ENCODE measurements at places on chromosomes 11 and 22.

DNA sequence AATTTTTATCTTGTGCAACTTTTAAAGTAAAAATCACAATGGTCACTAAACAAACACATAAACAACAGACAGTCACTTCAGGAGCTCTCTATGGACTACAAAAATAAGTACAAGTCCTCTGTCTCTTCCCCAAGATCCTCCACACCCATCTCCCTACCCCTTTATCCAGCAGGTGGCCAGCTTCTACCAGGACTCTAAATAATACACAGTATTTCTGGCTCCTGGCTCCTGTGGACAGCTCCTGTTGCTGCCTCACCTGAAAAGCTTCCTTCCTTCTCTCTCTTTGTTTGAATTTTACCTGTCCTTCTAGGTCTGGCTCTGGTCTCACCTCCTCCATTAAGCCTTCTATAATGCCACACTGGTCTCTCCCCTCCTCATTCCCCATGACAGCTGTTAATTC, 86.1 kb downstream of the CLPB start:
- no peak for DNase-seq

GRCh38 chr11:14930369-14930768, 38.3 kb upstream of the CYP2R1 start:
- DNase-seq = no peak

- DNase-seq = no peak
These were observed 77.4 kb downstream of the CWC15 start for GRCh38 chr11:94895971-94896370.

DNA sequence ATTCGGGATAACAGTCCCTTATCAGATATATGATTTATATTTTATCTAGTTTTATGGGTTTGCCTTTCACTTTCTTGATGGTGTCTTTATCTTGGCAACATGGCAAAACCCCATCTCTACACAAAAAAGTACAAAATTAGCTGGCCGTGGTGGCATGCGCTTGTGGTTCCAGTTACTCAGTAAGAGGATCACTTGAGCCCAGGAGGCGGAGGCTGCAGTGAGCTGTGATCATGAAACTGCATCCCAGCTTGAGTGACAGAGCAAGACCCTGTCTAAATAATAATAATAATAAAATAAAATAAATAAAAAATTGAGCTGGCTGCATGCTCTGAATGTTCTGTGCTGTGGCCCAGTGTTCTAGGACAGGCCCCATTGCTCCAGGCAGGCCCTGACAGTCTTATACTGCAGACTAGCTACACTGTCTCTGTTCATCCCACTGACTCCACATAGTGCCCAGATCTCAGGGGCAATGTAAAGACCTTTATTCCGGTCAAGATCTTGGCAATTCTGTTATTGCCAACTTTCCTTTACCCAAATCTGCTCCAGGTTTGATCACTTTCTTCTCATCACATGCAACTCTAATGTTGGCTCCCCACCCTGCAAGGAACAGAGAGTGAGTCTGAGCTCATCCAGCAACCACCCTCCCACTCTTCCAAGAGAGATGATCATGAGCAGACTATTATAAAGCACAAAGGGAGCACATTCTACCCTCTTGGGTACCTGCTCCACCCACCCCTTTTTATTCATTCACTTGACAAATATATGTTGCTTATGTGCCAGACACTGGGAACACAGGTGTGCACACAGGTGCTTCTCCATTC, 8.8 kb downstream of the HSPA8 start:
- no peak for DNase-seq

DNA sequence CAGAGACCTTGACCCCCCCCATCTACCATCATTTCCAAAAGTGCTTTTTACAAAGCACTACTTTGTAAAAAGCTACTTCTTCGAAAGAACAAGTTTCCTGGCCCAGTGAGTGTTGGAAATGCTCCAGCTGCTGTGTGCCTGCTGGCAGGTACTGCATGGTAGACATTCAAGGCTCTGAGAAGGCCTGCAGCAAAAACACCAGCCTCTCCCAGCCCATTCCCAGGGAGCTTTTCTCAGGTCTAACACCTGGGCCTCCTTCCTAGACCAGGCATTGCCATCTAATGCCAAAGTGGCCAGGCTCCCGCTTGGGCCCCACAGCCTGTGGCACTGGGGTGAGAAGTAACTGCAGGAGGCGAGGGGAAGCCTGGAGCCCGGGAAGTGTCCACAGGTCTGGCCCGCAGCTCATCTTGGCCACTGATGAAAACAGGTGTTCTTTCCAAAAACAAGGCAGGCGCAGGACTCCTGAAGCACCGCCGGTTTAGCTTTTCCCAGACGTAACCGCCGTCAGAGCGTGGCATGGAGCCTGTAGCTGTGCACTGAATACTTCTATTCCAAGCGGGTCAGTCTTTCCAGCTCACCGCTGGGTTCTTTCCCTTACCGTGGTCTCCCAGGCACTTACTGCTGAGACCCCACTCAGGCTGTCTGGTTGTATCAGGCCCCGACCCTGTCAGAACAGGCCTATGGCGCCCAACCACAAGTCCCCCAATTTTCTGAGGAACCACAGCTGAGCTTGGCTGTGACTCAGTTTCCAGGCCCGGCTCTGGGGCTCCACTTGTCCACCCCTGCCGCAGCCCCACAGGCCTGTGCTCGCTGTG, 1.2 kb upstream of the TCIRG1 start:
- DNase-seq = no peak

- no peak for DNase-seq
These were observed 162.4 kb upstream of the SYN3 start for GRCh38 chr22:33220476-33221080.

DNA sequence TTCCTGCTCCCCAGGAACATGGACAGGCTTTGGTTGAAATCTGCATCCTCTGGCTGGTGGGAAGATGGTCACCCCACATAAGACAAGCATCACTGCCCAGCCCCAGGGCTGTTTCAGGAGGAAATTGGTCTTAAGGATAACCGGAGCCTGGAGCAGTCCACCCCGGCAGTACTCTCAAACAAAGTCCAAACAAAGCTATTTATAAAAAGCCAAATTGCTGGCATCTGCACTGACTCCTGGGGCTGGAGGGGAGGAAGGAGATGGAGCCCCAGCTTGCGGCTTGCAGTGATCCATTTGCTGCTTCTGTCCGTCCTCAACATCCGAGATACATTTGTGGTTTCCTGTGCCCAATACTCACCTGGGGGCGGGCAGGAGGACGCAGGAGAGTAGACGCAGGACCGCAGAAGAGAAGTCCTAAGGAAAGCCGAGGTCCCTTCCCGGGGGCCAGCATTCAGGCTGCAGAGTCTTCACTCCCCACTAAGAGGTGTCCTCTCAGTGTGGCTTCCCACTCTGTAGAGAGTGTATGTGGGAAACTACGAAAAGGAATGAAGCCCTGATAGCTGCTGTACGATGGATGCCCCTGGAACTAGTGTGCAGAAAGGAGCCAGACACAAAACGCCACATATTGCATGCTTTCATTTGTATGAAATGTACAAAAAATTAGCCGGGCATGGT, 107.3 kb upstream of the FGF3 start:
- DNase-seq = no peak

- DNase-seq = no peak
These were observed 407.3 kb downstream of the TBC1D22A start for GRCh38 chr22:47169801-47170140.

DNA sequence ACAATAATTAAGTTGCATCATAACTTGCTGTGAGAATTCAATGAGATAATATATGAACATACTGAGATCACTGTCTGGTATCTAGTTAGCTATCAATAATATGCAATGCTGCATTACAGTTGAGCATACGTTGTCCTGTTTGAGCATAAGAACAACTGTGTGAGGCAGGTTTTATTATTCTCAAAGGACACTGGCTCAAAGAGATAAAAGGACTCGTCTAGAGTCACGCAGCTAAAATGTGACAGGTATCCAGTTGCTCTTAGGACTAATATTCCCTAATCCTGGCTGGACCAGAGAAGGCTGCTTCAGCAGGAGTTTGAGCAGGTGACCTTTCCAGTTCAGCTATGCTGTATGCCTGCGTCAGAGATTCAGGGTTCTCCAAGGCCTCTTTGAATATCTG, 92.5 kb downstream of the PLEKHA7 start:
- DNase-seq = no peak

DNA sequence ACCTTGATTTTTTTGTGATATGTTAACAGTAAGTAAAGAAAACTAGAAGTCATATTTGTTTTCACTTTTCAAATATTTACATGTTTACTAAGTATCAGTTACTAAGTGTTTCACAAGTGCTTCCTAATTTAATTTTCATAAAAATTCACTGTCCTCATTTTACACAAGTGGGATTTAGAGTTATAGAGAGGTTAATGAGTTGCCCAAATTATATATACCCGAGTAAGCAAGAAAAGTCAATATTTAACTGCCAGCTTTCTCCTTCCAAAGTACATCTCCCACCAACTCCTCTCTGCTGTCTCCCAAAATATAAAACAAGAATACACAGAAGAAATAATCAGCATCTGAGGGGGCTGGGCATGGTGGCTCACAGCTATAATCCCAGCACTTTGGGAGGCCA, 896.7 kb upstream of the ANO3 start:
- no peak for DNase-seq

DNA sequence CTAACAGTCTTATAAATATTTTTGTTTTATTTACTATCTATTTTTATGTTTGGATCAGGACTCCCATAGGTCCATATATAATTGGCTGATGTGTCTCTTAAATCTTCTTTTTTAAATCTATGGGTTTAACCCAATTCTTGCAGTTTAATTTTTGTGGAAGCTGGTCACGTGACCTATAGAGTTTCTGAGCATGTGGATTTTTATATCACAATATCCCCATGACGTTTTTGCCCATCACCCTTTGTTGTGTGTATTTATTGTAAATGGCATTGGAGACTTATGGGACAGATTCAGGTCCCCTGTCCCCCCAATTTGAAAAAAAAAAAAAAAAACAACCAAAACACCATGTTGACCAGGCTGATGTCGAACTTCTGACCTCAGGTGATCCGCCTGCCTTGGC, 78.8 kb upstream of the PRODH start:
- no peak for DNase-seq

- no peak for DNase-seq
These were observed 864.3 kb downstream of the TBC1D22A start for GRCh38 chr22:47626428-47627390.

DNA sequence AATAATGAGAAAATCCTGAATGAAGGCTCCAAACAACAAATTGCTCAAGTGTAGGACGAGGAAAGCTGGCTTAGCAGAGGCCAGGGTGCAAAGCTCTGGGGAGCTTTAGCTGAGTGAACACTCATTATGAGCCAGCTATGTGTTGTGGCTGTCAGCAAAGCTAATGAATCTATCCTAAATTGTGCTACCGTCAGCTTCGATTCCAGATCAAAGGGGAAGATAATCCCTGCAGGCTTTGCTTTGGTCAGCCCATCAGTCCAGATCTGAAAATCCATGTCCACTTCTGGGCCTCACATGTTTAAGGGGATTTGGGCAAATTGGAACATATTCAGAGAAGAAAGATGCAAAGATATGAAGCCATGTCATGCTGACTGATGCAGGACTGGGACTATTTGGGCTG, 180.9 kb upstream of the ZBED5 start:
- no peak for DNase-seq

- DNase-seq = no peak
These were observed 706.9 kb upstream of the LUZP2 start for GRCh38 chr11:23789938-23790371.
